ENCODE measurements at places on chromosomes 2 and 18. TPM values are rescaled to one million over a fixed set of nuclear protein-coding genes. Genes with fewer than 3 reads are reported as not detected.

Gene BOK
- 13.3 TPM for total RNA-seq

DNA sequence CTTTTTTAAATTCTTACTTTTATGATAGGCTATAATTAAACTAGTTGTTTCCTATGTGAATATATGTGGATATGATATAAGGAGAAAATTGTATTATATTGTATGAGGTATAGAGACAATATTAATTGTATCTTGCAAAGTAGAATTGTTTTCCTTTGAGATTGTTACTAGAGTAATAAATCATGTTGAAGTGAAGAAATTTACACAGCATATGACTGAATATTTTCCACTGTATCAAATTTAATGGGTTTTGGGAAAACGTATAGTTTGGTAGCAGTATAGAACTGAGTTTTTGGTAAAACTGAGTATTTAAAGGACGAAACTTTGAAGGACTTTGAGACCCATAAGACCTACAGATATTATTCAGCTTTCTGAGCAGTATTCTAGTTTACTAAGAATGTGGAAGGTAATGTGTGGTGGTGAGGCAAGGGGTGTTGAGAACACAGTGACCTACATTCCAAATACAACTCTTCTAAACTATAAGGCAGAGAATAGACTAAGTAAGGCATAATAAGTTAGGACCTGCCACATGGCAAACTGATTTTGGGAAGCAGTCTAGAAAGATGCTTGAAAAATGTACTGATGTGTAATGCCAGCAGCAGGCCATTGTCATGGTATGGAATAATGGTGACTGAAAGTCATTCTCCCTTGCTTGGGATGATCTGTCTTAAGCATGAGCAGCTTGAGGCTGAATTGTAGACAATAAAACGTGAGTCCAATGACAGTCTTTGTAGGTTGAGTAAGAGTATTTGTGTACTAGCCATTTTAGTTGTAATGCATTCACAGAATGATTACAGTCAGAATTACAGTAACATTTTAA lies 29.6 kb downstream of the PKP4 start:
- DNase-seq, result peak; percentile 5
- no peaks in the 10 kb centered on the region for H3K27me3 ChIP-seq
- H3K27ac ChIP-seq, result peak overlapping the region; percentile 88
- H3K4me3 ChIP-seq, result no peak overlapping the region
- H3K4me1 ChIP-seq, result peaks cover 9% of the 10 kb centered on the region

Gene ZBTB7C
- total RNA-seq, result not detected

Gene REG1B
- total RNA-seq, result not detected

DNA sequence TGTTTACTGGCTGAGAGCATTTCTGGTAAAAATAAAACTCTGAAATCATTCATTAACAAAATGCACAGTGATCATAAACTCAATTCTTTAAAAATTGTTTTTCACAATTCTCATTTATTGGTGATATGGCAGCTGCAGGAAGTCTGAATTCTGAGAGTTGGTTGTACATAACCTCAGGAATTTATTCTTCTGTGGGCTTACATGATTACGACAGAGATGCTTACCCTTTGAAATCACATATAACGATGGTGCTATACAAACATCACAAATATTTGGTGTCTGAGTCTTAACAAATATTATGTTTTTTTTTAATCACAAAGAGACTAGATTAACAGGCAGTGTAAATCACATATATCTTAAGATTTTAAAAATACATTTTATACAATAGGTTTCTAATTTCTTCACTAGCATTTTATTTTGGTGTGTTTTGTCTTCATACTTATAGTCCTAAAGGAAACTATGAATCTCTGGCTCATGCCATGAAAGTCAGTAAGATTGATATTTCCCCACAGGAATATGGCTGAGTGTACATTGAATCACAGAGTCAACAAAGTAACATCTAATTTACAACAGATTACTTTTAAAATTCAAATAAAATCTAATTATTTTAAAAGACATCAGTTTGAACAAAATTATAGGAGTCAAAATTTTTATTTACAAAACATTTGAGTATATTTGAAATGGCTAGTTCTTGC lies 318.8 kb upstream of the THUMPD2 start:
- H3K27ac ChIP-seq, result peak overlapping the region; percentile 66
- peak; percentile 86 for DNase-seq
- peaks cover 28% of the 10 kb centered on the region for H3K4me1 ChIP-seq
- no peak overlapping the region for H3K4me3 ChIP-seq
- no peaks in the 10 kb centered on the region for H3K27me3 ChIP-seq

DNA sequence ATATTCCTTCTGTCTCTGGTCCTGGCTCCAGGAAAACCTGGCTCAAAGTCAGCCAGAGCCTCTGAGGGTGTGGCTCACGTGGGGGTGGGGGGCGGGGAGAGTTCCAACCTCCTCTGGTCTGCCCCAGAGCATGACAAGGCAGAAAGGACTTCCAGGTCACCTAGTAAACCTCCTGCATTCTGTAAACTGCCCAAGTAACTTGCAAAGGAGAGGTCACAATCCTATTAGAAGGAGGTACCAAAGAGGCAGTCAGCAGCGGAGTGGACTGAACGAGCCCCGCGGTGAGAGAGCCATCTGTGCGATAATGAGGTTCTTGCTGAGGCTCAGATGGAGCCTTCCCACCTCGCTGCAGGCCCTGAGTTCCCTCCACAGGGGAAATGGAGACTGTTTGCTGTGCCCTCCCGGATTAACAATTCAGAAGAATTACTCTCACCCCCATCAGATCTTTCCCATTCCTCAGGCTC lies 58.9 kb upstream of the GATA6 start:
- H3K36me3 ChIP-seq, result no peaks in the 10 kb centered on the region
- no peaks in the 10 kb centered on the region for H3K4me1 ChIP-seq

GRCh38 chr2:37389989-37390765 lies 45.7 kb downstream of the QPCT start:
- peaks cover 27% of the 10 kb centered on the region for H3K4me1 ChIP-seq
- H3K4me3 ChIP-seq, result no peak overlapping the region
- no peaks in the 10 kb centered on the region for H3K27me3 ChIP-seq
- H3K27ac ChIP-seq, result peak overlapping the region; percentile 26
- DNase-seq, result peak; percentile 96

- DNase-seq, result no peak
- no peaks in the 10 kb centered on the region for H3K4me1 ChIP-seq
- no peak overlapping the region for H3K4me3 ChIP-seq
Measured at GRCh38 chr18:42850174-42851083, 265.1 kb downstream of the RIT2 start.

- H3K4me1 ChIP-seq, result no peaks in the 10 kb centered on the region
- H3K4me3 ChIP-seq, result no peak overlapping the region
- no peak for DNase-seq
- H3K27me3 ChIP-seq, result no peaks in the 10 kb centered on the region
- H3K27ac ChIP-seq, result no peak overlapping the region
Measured at GRCh38 chr2:129733579-129733978, 245.9 kb upstream of the RAB6C start.

DNA sequence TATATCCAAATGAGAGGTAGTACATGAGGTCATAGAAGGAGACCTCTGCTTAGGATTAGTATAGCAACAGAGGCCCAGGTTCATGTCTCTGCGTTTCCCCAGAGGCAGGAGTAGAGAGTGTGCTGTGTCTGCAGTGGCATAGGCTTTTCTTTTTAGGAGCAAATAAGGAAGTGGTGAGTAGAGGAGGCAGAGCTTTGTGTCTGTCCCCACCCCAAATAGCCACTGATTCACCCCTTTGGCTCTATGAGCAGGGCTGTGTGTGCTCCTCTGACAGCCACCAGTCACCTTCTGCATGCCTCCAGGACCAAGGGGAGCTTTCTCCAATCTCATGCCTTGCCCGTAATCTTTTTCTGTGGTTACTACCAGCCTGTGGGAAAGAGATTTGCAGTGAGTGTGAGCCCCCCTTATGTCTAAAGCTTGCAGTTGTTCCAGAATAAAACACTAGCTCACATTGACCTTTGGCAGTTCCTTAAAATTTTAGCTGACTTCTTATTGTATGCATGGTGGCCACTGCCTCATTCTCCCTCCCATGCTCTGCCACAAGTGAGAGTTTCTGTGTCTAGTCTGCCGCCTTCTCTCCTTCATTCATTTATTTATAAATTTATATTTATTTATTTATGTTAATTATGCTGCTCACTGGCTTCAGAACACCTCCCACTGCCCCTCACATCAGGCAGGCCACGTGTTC lies 23.5 kb upstream of the ELAC1 start:
- H3K4me3 ChIP-seq, result no peak overlapping the region
- H3K4me1 ChIP-seq, result peaks cover 2% of the 10 kb centered on the region
- DNase-seq, result no peak
- H3K36me3 ChIP-seq, result peaks cover 5% of the 10 kb centered on the region
- no peak overlapping the region for H3K27ac ChIP-seq

Gene ECEL1
- not detected for total RNA-seq

Gene THUMPD2
- total RNA-seq, result 4.8 TPM

- peaks cover 18% of the 10 kb centered on the region for H3K4me1 ChIP-seq
- DNase-seq, result peak; percentile 94
- H3K36me3 ChIP-seq, result peaks cover 32% of the 10 kb centered on the region
- H3K4me3 ChIP-seq, result no peak overlapping the region
Measured at GRCh38 chr18:36158266-36158867, 28.7 kb downstream of the ELP2 start.

DNA sequence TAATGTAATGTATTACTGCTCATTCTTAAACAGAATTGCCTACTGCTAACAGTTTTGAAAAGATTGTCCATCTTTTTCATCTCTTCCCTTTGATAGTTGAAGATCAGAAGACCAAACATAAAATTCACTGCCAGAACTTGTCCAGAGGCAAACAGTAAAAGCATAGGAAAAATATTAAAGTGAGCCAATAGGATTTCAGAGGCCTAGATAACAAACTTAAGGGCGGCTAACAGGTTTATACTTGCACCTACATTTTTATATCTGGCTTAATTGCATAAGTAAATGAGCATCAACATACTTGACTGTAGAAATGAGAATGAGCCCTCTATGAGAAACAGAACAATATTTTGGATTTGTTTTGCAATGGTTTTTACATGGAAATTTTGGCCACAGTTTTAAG lies 30.3 kb downstream of the ZC3H15 start:
- no peaks in the 10 kb centered on the region for H3K4me1 ChIP-seq
- no peak overlapping the region for H3K4me3 ChIP-seq
- DNase-seq, result no peak
- peaks cover 11% of the 10 kb centered on the region for H3K36me3 ChIP-seq
- H3K27ac ChIP-seq, result no peak overlapping the region

Gene CCDC121
- total RNA-seq, result 2.2 TPM

Gene IL36RN
- not detected for total RNA-seq

- H3K36me3 ChIP-seq, result peaks cover 5% of the 10 kb centered on the region
- DNase-seq, result peak; percentile 43
Measured at GRCh38 chr2:203400805-203401585, 72.8 kb downstream of the ABI2 start.

Gene LBH
- 158 TPM for total RNA-seq

Gene DNAH6
- total RNA-seq, result under 0.01 TPM

DNA sequence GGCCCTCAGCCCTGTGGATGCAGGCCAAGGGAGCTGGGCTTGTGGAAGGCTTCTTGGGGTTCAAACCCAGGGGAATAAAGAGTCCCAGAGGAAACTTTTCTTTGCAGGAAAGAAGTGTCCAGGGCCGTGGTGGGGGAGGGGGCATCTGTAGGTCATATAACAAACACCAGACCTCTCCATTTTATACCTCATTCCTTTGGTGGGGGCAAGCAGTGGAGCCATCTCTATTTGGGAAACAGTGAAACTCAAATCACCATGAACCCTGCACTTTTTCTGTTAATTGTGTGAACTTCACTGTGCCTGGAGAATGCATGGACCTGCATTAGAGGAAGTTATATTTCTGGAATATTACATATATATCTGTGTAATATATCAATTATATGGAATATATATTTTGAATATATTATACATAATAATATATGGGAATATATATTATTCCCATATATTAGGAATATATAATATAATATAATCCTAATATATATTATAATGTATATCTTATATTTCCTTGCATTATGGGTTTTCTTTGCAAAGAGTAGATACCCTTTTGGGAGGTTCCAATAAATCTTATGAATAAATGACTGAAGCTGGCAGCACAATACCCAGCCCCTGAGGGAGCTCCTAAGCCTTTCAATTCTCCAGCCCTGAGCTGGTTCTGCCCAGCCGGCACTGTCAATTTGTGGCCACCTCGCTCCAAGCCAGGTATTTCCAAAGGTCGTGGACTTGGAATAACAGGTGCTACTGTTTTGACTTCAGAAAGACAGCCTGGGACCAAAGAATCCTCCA lies 97.7 kb upstream of the PKDCC start:
- no peaks in the 10 kb centered on the region for H3K36me3 ChIP-seq
- H3K27ac ChIP-seq, result no peak overlapping the region
- no peak overlapping the region for H3K4me3 ChIP-seq

GRCh38 chr2:218138047-218138446 lies 12.2 kb downstream of the CXCR2 start:
- no peaks in the 10 kb centered on the region for H3K36me3 ChIP-seq
- H3K27ac ChIP-seq, result no peak overlapping the region
- H3K4me3 ChIP-seq, result no peak overlapping the region
- no peaks in the 10 kb centered on the region for H3K4me1 ChIP-seq

DNA sequence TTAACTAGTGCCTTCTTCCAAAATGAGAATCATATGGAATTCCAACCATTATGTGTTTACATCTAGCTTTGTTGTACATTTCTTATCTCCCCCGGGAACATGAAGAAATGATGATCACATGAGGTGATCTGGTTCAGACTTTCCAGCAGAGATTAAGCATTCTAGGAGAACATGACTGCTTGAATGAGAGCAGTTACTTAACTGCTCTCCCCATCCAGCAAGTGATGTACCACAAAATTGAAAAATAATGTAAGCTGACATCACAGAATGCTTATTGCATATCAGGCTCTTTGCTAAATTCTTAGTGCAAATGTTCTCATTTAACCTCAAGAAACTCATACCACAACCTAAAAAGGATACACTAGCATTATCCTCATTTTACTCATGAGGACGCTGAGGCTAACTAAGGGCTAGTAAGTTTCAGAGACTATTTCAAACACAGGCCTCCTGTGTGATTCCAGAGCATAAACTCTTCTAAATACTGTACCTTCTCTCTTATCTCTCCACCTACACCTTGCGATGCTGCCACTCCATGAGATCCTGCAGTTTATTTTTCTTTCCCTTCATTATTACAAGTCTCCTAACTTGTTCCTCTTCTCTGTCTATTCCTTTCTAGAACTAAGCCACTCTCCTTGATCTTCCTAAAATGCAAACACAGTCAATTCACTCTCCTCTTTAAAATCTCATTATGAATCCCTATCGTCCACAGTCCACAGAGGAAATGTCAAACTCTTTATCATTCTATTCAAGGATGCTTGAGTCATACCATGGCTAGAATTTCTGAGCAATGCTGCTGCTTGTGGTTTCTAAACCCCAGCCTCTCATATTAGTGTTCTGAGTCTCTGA lies 1224.8 kb upstream of the ZEB2 start:
- H3K4me1 ChIP-seq, result peaks cover 4% of the 10 kb centered on the region
- peak; percentile 95 for DNase-seq
- no peak overlapping the region for H3K4me3 ChIP-seq
- no peaks in the 10 kb centered on the region for H3K27me3 ChIP-seq

- H3K27ac ChIP-seq, result peak overlapping the region; percentile 52
- H3K36me3 ChIP-seq, result no peaks in the 10 kb centered on the region
- peaks cover 8% of the 10 kb centered on the region for H3K4me1 ChIP-seq
- DNase-seq, result peak; percentile 99
Measured at GRCh38 chr2:149648282-149649030, 60.9 kb upstream of the MMADHC start.

- H3K36me3 ChIP-seq, result no peaks in the 10 kb centered on the region
- no peak for DNase-seq
- no peak overlapping the region for H3K4me3 ChIP-seq
- H3K27ac ChIP-seq, result no peak overlapping the region
- H3K27me3 ChIP-seq, result peaks cover 3% of the 10 kb centered on the region
- H3K4me1 ChIP-seq, result peaks cover 2% of the 10 kb centered on the region
Measured at GRCh38 chr2:86628091-86628522, 4.4 kb upstream of the RNF103 start.

GRCh38 chr18:75360215-75360614 lies 67.3 kb downstream of the SMIM21 start:
- DNase-seq, result no peak
- H3K36me3 ChIP-seq, result no peaks in the 10 kb centered on the region
- H3K27me3 ChIP-seq, result peaks cover 3% of the 10 kb centered on the region
- H3K27ac ChIP-seq, result no peak overlapping the region
- no peak overlapping the region for H3K4me3 ChIP-seq
